ENCODE measurements at places on chromosomes 3 and 15.

GRCh38 chr3:186375443-186375842, 13.4 kb upstream of the DGKG start:
- no peak for DNase-seq

DNA sequence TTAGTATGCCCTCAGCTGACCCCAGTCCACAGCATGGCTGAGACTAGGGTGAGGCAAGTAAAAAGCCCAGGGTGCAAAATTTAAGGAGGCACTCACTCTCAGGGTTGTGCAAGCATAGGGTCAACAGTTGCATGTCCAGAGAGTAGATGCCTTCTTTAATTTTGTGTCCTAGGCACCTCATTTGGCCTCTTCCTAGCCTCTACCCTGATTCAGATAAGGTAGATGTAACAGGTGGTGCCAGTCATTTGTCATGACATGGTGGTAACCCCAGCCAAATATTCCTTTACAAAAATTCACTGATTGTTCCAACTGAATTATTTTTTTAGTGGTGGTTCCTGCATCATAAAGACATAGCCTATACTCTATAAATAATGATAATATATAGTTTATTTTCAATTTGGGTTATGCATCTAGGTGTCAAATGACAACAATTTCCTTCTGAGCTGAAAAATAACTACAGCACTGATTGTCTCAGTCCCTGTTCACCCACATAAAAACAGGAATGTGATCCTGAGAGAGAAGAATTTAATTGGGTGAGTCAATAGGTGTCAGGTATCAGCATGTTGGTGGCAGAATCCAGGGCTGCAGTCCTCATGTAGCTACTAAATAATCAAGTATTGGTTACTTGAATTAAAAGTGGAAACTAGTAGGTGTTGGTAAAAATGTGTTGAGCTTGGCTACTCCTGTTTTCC, 44.2 kb upstream of the TIPARP start:
- no peak for DNase-seq

DNA sequence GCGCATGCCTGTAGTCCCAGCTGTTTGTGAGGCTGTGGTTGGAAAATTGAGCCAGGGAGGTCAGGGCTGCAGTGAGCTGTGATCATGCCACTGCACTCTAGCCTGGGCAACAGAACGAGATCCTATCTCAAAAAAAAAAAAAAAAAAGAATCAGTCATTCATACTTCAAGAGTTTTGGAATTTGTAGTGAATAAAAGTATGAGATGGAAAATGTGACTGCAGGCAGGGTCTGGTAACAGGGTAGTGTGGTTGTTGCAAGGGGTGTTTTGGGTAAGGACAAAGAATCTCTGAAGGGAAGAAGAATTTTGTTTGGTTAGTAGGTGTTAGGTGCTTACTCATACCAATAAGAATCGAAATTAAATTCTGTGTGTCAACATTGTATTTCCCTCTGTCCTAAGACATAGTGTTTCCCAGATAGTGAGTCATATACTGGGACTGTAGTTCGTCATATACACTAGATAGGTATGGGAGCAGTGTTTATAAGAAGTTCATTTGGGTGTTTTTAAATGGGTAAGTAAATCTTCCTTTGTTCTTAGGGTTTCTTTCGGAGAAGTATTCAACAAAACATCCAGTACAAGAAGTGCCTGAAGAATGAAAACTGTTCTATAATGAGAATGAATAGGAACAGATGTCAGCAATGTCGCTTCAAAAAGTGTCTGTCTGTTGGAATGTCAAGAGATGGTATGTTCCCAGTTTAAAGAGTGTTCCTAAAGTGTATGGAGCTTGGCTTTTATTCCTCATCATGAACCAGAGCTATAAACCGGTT, 14.2 kb downstream of the NR1D2 start:
- no peak for DNase-seq

GRCh38 chr3:30357897-30358296, 248.5 kb upstream of the TGFBR2 start:
- DNase-seq: no peak

- DNase-seq: no peak
Observed at GRCh38 chr3:197117114-197117513, 87.5 kb upstream of the MELTF start.

GRCh38 chr3:112858410-112859069, 11.9 kb upstream of the CD200R1L start:
- DNase-seq: no peak

- DNase-seq: no peak
Observed at GRCh38 chr3:138786788-138787271, 47.9 kb downstream of the PIK3CB start.

DNA sequence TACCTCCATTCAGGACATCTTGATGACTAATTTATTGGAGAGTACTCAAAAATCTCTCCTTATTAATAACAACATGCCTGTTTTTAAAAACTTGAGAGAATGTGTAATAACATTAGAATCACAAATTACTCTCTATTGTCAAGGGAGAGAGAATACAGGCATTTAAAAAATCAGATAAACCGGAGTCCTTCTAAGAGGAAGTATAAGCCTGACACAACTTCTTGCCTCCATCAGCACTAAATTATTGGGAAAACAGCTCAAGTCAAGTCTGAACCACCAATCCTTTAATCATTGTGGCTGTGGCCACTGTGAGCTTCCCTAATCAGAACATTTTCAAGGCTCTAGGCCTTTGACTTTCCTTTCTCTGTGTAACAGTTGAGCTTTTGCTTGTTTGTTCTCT, 38.0 kb downstream of the SSR3 start:
- DNase-seq: no peak

GRCh38 chr3:161946443-161946960, 449.9 kb downstream of the OTOL1 start:
- no peak for DNase-seq

DNA sequence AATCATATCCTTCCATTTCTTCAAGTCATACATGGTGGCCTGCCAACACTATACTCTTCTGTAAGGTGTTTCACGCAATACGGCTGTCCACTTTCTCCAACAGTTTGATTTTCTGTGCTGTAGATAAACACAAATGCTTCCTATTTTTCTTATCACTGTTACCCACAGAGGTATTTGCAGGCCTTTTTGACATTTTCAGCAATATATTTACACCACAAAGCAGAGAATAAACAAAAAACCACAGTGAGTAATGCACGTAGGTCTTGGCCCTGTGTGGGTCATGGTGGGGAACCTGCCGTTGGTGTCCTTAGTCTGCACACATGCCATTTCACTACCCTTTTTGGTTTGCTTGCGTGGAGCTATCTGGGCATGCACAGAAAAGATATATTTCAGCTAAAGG, 59.5 kb downstream of the LRRC28 start:
- no peak for DNase-seq

DNA sequence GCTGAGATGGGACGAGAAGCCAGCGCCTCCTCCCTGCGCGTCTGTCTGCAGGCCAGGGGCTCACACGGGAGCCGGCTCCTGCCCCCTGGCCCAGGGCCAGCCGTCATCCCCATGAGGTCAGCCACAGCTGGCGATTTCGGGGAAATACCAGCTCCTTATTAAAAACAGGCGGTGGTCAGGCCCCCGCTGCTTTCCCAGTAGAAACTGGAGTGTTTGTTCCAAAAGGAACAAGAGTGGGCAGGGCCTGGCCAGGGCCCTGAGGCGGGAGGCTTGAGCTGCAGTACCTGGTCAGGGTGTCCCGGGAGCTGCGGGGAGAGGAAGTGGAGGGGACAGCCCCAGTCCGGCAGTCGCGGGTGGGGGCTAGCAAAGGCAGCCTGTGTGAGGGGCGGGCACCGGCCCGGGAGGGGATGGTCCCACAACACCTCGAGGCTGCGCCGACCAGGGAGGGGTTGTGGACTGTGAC, 17.8 kb downstream of the MYL3 start:
- DNase-seq: peak; percentile 41

- no peak for DNase-seq
Observed at GRCh38 chr3:140006331-140006730, 71.3 kb downstream of the CLSTN2 start.

GRCh38 chr15:37520882-37521281, 413.6 kb upstream of the TMCO5A start:
- DNase-seq: no peak

GRCh38 chr3:88105325-88105724, 44.4 kb upstream of the C3orf38 start:
- no peak for DNase-seq

- DNase-seq: no peak
Observed at GRCh38 chr3:34015204-34016142, 217.0 kb downstream of the PDCD6IP start.

DNA sequence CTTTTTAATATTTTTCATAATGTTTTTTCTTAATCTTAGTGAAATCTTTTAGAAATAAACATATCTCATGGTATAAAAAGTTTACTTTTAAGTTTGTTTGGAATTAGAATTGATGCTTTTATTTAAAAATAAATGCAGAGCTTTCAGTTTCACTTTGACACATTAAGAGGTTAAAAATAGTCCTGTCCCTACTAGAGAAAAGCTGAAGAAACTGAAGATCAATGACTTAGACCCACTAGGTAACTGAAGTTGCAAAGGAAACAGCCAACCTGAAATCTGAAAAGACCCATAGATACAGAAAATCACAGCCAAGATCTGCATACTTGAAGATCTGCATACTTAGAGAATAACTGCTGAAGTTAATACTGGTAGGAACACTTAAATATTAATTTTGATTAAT, 237.6 kb downstream of the RAP2B start:
- DNase-seq: no peak

DNA sequence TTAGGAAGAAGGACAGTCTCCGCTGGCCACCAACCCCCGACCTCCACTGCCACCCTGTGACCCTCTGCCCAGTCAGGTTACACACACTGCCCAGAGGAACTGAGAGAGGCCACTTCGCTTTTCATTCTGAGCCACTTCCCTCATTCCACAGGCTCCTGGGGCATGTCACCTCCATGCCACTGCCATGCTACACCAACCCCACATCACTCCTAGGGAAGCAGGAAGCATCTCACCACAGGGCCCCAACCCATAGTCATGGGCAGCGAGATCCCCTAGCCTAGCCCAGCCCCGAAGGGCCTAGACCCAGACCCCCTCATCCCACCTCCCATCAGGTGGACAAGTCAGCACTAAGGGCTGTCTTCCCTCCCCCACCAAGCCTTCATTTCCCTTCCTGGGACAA, 1.4 kb downstream of the PLCB2 start:
- DNase-seq: no peak
